ENCODE measurements at places on chromosomes 16 and 17.

- no peak for DNase-seq
Measured at GRCh38 chr17:38329808-38330730, 13.7 kb downstream of the GPR179 start.

DNA sequence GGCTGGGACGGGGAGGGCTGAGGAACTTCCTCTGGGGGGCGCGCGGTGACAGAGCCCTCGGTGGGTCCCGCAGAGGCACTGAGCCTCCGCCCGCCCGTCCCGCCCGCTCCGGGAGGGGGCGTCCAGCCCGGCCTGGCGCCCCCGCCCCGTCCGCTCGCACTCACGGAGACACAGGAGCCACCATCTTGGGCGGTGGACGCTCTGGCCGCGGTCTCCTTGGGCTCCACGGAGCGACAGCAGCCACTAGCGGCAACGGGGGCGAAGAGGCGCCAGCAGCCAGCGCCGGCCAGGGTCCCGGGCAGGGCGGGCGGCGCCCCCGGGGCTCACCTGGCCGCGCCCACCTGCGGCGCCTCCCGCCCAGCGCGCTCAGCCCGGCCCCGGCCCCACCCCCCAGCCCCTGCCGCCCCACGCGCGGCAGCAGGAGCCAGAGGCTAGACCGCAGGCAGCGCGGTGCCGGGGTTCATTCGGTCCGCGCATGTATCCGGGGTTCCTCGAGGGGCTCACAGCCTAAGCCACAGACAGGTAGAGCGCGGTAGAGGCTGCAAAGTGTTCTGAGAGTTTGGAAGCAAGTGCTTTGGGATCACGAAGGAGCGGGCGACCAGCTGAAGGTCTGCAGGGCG, at the start of gene C17orf113:
TSS of gene C17orf113 (minus strand) at position 209 of the 620 bp plus-strand sequence. CDS start 7,225 bp downstream, outside the sequence.
- no peak for DNase-seq

GRCh38 chr16:75472908-75473877, 8.7 kb upstream of the TMEM170A start:
- no peak for DNase-seq

DNA sequence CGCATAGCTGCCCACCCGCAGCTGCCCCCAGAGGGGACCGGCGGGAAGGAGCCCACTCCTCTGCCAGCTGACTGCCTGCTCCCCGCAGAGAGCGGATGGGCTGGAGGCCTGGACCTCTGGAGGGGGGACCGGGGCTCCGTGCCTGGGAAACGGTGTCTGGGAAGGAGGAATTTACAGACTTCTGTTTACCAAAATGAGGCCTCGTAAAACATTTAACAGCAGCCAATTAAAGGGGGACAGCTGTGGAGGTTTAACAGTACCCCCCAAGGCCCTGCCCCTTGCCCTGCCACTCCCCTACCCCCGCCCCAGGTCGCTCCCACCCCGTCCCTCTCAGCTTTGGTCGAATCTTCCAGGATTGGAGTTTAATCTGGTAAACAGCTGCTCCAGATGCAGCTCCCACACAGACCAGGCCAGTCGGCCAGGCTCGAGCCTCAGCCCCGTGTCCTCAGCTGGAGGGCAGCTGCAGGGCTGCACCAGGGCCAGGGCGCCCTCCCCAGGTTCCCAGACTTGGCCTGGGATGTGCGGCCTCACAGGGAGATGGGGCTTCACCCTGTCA, 41.1 kb downstream of the BAHCC1 start:
- no peak for DNase-seq

DNA sequence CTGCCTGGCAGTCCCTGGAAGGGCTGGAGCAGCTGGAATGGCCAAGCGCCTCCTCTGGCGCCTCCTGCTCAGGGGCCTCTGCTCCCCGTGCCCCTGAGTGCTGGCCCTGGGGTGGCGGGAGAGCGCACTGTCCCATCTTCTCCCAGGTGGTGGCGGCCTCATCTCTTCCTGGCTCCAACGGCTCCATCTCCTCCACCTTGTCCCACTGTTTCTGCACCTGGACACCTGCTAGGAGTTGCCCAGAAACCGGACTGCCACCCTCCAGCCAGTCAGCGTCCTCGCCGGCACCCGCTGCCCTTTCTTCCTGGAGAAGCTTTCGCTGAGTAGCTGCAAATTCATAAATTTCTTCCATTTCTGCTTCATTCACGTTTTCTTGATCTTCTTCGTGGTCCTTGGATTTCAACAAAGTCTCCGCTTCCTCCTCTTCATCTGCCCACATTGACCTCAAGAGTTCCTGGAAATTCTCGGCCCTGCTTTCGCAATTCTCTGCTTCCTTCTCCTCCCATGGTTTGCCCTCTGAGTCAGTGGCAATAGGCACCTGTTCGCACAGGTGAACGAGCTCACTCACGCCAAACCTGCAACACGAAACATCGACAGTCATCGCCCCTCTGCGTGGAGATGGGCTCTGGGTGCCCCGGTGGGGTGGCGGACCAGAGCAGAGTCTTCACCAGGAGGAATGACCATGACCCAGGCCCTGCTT, 13.7 kb upstream of the NLRC3 start:
- no peak for DNase-seq

- no peak for DNase-seq
Measured at GRCh38 chr16:57985204-57986181, 14.6 kb upstream of the CNGB1 start.

DNA sequence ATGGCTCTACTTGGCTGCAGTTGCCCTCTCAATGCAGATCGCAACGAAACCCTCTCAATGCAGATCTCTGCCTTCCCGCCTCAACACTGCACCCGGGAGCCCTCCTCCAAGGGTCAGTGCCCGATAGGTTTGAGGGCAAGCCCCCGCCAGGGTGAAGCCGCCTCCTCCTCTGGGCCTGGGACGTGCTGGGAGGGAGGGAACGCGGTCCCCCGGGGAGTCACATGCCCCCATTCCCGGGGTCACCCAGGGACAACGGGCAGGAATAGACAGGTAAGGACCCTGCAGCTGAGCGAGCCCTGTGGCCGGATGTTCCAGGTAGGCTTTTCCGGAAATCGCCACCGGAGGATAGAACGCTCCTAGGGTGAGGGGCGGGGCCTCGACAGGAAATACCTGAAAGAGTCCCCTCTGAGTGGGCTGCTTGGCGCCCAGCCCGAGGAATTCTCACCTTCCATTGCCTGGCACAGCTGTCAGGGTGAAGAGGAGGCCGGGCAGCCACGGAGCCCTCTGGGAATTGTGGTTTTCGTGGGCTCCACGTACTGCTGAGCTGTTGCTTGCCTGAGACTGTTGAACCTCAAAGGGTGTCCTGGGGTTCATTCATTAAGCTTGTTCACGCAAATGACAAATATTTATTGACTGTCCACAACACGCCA, 12.8 kb downstream of the ZNF174 start:
- DNase-seq = no peak

DNA sequence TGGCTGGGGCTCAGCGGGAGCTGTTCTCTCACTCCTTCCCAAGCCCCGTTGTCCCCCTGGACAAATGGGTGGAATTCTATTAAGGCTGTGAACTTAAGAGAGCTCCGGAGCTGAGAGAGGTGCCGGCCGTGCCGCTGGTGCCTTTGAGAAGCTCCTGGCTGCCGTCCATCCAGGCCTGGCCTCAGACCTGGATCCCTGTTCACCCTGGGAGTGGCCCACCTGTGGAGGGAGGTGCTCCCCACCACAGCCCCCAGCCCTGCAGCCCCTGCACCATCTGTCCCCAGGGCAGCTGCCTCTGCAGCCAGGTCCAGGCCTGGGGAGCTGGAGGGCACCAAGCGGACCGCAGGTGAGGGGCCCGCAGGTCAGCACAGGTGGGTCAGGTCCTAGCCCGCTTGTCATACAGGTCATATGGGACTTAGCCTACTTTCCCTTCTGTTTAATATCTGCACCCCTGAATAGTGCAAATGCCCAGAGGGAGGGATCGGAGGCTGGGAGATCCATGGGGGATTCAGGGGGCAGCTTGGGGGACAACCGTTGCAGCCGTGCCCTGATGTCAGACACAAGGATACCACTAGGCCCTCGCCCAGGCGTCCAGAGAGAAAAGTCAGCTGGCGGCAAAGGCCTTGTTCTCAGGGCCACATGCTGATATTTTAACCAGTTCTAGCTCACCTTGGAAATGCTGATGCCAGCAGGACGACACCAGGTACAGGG, 15.2 kb upstream of the METRNL start:
- DNase-seq = no peak

DNA sequence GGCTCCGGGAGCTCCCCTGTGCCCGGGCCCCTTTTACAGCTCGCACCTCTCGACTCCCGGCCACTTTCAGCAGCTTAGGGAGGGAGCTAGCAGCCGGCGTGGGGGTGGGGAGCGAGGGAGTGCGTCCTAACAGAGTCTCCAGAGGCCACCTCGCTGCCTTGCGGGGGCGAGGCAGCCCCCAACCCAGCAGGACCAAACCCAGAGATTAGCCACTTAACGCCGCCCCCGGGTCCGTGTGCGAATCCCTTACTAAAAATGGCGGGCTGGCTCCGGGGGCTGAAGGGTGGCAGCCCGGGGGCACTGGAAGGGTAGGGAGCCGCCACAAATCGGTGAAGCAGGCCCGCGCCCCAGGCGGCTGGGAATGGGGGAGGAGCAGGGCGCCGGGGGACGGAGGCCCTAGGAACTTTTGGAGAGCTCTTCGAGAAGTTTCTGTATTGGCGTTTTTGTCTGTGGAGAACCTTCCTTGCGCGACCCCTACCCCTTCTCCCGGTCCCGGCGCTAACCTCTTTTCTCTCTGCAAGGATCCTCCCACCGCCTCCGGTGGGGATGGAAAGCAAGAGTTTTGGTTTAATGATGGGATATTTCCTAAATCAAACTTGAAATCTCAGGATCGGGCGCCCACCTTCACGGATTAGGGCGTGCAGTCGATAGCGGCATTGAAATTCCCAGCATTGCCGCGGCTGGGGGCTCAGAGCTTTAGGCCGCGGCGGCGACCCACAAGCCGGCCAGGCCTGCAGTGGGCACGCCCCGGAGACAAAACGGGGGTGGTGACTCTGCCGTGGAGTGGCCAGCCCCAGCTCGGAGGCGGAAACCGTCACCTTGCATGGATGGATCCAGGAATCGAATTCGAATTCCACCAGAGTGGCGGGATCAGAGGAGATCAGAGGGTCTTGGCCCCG, 793 bp upstream of the IRX3 start:
- DNase-seq = no peak

- DNase-seq = no peak
Measured at GRCh38 chr16:69858191-69859104, 92.7 kb upstream of the CLEC18A start.
